Stimulated activated CD8-positive, alpha-beta memory T cell treated with anti-CD3 and anti-CD28 coated beads, Interleukin-4, amount 100 ng/mL, for 1 hour (primary cell): ENCODE measurements at places on chromosomes 3 and 15.

DNA sequence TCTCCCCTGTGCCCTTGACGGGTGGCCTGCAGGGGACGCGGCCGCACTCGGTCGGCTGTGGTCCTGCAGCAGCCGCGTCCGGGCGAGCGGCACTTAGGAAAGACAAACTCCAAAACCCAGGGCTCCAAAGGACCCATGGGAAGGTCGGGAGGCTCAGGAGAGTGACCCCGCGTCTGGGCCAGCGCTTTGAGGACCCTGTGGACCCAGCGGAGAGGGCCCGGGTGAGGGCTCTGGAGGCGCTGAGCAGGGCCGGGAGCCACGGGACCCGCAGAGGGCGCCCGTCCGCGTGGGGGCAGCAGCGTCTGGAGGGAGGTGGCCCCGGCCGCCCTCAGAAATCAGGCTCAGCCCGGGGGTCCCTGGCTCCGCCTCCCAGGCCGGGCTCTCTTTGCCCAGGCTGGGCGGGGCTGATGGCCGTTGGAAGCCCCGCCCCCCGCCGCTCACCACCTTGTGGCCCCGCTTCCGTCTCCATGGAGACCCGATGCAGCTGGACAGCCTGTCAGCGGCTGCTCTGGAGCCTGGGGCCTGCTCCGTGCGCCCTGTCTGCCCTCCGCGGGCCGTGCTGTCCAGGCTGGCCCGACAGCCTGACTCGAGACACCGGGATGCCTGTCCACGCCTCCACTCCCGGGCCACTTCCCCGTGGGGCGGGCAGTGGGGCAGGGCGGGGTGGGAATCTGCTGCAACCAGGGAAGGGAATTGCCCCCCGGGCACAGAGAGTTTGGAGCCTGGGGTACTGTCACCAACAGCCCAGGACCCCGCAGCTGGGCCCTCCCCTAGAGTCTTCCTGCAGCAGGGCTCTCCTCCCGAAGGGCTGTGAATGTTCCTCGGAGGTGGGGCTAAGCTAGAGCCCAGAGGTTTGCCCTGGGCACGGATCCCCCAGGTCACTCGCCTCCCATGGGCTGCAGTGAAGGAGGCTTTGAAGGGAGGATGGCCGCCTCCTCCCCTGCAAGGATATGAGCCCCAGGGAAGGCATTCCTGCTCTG is 34.8 kb upstream of the RPL32 start:
- DNase-seq, result no peak

- no peak for DNase-seq
Measured at GRCh38 chr3:152300029-152300731, 31.5 kb downstream of the MBNL1 start.

- DNase-seq, result no peak
Measured at GRCh38 chr15:39887832-39888231, 32.2 kb downstream of the GPR176 start.

DNA sequence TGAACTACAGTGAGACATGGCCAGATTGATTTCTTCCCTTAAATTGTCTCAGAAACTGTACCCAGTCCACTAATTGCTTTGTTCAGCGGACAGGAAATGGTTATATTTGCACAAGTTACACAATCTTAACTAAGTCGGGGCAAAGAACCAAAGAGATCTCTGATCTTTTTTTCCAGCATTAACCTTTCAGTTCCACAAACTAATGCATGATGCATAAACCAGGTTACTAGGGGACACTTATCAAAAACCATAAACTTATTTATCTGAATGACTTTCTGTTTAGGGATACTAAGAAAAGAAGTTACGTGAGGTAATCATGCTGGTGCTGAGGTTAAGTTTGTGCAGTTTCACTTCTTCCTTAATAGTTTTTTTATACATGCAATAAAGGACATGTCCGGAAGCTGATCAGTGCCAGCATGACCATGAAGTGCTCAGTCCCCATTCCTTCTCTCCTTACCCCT is 22.4 kb downstream of the FNDC3B start:
- DNase-seq, result no peak

DNA sequence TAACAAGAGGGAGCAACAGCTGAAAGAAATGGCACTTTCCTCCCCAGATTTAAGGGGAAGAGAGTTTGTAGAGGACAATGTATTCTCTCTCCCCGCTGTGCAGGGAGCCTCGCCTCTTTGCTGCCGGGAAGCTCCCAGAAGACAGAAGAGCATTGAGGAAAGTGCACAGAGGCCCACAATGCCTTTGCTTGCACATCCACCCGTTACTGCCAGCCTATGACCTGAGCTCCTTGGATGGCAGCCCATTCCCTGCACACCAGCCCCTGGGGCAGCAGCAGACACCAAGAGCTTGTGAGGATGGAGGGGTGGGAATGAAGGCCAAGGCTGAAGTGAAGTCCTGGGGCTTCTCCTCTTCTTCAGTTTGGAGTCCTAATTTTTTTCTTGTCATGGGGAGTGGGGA is 67.0 kb downstream of the CLDN11 start:
- DNase-seq, result no peak

DNA sequence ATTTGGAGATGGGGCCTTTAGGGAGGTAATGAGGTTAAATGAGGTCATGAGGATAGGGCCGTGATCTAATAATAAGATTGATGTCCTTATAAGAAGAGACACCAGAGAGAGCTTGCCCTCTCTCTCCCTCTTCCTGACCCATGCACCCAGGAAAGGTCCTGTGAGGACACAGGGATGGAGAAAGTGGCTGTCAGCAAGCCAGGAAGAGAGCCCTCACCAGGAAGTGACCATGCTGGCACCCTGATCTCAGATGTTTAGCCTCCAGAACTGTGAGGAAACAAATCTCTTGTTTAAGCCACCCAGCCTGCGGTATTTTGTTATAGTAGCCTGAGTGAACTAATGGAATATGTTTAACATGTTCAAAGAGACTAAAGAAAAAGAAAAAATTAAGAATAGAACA is 15.3 kb upstream of the GNB5 start:
- DNase-seq, result no peak

GRCh38 chr3:8981700-8982099 is 18.4 kb upstream of the RAD18 start:
- DNase-seq, result no peak

DNA sequence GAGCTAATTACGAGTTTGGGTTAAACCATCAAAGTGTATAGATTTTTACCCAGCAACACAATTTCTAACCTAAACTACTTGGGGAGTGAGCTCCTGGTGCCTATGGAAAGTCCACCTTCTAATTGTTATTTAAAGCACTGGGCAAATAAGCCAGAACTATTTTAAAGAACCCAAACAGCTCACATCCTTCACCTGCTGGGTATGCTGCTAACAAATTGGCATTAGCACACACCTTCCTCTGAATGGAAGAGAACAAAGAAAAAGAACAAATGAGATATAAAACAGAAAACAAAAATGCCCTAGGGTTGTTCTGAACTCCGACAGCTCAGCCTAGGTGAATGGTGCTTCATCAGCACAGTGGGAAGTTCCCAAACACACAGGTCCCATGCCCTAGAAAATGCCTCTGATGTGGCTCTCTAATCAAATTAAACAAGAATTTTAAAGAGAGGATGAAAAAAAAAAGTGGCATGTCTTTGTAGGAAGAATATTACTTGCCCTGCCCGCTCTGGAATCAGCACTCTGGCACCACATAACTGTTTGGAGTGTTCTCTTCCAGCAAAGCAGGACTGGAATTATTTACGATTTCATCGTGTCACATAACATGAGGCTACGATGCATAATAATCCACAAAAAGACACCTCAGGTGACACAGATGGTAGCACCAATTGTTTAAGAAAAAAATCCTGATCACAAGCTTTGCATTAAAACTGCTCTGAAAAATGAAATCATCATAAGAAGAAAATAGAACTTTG is 334.4 kb downstream of the GBE1 start:
- DNase-seq, result no peak

- DNase-seq, result no peak
Measured at GRCh38 chr15:57041416-57041815, 123.0 kb downstream of the TCF12 start.

GRCh38 chr15:31268108-31268501 is 58.5 kb upstream of the KLF13 start:
- no peak for DNase-seq

GRCh38 chr3:31105438-31106077 is 211.1 kb upstream of the GADL1 start:
- DNase-seq, result no peak

DNA sequence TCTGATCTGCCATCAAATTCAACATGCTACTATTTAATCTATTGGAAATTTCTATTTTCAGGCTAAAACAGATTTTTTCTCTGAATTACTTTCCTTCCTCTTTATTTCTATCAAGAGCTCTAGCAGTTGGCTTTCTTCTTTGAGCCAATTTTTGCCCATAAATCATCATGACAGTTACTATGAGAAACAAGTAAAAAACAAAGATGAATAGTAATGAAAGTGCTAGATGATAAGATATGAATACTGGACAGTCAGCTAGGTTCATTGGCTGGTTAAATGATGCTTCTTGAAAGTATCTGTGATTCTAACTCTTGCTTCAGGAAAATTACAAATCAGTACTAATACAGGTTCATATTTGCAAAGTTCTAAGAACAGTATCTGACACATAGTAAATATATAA is 38.6 kb upstream of the NANOGP8 start:
- DNase-seq, result no peak

DNA sequence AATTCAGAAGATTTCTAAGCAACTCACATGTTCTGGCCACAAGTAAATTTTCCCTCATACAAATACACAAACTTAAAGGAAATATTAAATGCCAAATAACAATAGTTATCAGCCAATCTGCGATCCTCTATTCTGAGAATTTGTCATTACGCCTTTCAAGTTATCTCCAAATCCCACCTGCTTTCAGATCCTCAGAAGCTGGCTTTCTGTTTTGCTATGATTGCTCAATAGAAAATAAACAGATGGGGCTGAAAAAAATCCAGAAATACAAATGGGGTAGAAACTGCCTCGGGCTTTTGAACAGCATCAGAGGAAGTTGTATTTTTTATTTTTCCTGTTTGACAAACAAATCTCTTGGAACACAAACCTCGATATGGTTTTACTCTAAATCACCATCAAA is 74.0 kb upstream of the CNTN4 start:
- DNase-seq, result no peak

DNA sequence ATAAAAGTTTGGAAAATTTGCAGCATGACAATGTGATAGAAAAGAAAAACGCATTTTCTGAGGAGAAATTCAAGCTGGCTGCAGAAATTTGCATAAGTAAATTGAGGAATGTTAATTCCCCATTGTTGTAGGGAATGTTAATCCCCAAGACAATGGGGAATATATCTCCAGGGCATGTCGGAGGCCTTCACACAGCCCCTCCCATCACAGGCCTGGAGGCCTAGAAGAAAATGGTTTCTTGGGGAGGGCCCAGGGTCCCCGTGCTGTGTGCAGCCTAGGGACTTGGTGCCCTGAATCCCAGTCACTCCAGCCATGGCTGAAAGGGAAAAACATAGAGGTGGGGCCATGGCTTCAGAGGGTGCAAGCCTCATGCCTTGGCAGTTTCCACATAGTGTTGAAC is 101.1 kb downstream of the BOC start:
- DNase-seq, result no peak

GRCh38 chr3:18424729-18425640 is at the start of gene SATB1:
Gene SATB1 (minus strand): TSS chr3:18425339. CDS start chr3:18420967, 4,372 bp downstream.
- DNase-seq, result no peak

DNA sequence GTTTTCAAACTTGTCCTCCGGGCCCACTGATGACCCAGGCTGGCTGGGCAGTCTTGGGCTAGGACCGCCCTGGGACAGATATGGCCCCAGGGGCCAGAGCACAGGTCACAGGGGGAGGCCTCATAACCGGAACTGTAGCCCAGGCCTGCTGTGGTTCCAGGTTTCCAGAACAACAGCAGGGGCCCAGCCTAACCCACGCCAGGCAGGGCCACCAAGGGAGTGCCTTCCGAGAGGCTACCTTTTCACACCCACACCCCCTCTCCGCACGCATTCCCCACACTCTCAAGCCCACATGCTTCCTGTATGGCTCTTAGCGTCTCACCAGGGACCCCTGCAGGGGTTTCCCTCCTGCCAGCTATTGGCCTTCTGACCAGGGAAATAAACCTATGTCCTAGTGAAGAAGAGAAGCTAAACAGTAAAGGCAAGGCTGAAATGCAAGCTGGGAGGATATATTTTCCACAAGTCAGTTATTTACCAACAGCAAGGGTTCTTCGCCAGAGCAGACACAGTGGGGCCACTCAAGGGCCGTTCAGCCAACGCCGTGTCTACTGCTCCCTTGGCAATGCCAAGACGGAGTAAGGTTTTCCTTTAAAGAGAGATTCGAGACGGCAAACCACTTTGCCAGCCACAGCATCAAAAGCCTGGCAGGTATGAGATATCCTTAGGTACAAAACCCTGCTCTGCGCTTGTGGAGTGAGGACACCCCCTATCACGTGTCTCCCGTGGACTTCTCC is 135.1 kb downstream of the ATP10A start:
- DNase-seq, result no peak

DNA sequence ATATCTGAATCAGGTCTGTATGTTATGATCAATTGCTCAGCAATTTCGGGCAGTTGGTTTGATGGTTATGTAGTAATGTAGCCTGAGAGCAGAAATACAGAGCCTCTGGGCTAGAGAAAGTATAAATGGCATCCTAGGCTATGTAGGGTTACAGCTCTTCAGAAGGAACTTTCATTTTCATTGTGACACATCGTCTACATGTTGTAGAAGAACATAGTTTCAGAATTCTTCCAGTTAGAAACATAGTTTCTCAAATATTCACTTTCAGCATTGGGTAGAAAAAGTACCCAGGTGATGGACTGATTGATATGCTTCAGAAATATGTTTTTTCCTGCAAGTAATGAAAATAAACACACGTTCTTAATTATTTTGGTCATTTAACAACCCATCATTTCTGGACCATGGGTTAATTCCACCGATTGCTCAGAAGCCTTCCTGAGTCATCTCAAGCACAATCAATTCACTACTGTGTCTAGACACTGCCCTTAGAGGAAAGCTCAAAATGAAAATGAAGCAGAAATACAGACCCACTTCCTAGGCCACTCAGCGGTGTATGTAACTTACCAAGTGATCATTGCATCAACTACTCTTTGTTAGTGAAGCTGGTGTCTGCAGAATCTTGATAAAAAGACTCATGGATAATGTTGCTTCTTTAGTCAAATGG is 88.8 kb upstream of the TSEN2 start:
- no peak for DNase-seq

GRCh38 chr3:197325773-197326172 is 27.4 kb upstream of the DLG1 start:
- no peak for DNase-seq
